ENCODE measurements at places on chromosomes 2 and 18.

DNA sequence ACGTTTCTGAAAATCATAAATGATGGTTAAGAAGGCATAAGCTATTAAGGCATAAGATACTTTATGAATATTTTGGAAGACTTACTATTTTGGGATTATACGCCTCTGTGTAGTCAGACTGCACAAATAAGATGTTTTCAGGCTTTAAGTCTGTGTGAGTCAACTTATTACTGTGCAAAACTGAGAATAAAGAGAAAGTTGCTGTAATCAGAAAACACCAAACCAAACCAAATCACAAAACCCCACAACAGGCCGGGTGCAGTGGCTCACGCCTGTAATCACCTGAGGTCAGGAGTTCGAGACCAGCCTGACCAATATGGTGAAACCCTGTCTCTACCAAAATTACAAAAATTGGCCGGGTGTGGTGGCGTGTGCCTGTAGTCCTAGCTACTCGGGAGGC lies 7.7 kb downstream of the CLK1 start:
- no peak for DNase-seq

- no peak for DNase-seq
These were observed 229.7 kb upstream of the SP5 start for GRCh38 chr2:170485254-170486026.

GRCh38 chr2:209525834-209526281 lies 102.0 kb downstream of the MAP2 start:
- peak; percentile 73 for DNase-seq

DNA sequence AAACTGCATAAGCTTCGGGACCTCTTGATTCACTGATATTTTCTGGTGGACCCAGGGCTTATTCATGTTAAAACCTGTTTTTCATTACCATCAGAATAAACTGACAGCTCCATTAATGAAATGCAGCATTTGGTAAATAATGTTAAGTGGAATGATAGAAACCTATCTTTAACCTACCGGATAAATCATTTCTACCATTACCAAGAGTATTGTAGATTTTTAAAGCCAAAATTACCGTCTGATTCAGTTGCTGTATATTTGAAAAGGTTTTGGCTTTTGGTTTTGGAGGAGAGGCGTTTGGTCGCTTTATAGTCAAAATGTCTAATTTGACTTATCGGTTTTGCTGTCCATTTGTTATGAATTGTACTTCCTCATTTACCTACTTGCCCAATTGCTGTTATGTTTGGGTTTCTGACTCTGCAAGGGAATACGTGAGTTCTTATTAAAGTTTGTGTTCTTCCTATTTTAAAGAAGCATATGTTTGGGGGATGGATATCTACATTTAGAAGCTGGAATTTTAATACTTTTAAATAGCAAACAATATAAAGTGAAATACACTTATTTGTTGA lies 1.0 kb upstream of the CUL3 start:
- DNase-seq, result no peak

GRCh38 chr18:23137097-23137635 lies 1.9 kb downstream of the CABLES1 start:
- DNase-seq, result no peak

DNA sequence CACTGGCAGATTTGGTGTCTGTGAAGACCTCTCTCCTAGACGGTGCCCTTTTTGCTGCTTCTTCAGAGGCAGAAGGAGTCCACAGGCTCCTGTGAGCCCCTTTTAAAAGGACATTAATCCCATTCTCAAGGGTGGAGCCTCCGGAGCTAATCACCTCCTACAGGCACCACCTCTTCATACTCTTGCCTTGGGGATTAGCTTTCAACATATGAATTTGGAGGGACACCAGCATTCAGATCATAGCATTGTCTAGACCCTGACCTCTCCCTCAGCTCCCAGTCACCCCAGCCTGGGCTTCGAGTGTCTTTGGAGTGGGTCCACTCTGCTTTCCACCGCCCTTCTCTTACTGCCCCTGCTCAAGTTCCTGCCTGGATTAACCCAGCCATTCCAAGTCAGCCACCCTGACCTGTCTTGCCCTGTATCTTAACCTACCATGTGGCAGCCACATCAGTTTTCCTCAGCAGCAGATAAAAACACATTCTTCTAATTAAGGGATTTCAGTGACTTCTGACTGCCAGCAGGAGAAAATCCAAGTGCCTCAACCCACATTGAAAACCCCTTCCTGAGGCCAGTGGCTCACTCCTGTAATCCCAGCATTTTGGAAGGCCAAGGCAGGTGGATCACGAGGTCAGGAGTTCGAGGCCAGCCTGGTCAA lies 6.1 kb upstream of the NCL start:
- DNase-seq, result no peak

DNA sequence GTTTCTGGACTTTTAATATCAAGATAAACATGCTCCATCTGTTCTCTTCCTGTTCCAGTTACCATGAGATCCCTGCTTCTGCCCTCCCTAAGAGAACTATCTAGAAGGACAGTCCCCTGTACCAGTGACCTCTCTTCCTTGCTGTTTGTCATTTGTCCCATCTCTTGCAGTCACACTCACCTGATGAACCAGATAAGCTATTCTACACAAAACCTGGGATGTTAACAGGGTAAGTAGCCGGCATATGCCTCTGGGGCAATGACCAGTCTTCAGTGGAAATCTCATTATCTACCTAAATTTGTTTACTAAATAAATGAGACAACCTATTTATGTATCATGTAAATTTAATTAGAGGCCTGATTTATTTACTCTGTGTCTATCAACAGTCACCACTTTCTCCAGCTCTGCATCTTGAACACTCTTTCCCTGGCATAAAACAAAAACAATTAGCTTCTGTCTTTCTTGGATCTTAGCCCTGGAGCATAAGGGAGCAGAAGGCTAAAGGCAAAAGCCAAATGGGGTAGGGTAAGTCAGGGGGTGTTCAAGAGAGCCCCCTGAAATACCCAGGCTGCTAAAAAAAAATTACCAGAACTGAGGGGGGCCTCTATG lies 337.7 kb downstream of the ALK start:
- no peak for DNase-seq

GRCh38 chr2:141015341-141016047 lies 1115.3 kb downstream of the LRP1B start:
- no peak for DNase-seq

GRCh38 chr18:22703883-22704585 lies 229.1 kb upstream of the RBBP8 start:
- peak; percentile 44 for DNase-seq

- no peak for DNase-seq
These were observed 8.4 kb upstream of the RNF125 start for GRCh38 chr18:32010124-32010721.

DNA sequence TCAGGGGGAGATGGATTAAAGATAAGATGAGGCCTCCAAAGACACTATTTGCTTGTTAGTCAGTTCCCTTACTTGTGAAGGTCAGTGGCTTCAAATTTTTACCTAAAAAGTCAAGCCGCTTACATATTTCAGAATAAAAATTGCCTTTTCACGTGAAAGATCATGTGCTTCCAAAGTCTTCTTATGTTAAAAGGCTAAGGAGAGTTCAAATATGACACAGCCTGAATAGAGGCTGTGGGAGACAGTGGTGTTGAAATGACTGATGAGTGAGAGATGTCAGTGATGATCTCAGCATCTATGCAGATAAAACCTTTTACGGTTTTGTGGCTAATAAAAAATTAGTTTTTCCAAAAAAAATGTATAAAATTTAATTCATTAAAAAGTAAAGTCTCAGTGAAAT lies 40.5 kb downstream of the UPP2 start:
- no peak for DNase-seq

DNA sequence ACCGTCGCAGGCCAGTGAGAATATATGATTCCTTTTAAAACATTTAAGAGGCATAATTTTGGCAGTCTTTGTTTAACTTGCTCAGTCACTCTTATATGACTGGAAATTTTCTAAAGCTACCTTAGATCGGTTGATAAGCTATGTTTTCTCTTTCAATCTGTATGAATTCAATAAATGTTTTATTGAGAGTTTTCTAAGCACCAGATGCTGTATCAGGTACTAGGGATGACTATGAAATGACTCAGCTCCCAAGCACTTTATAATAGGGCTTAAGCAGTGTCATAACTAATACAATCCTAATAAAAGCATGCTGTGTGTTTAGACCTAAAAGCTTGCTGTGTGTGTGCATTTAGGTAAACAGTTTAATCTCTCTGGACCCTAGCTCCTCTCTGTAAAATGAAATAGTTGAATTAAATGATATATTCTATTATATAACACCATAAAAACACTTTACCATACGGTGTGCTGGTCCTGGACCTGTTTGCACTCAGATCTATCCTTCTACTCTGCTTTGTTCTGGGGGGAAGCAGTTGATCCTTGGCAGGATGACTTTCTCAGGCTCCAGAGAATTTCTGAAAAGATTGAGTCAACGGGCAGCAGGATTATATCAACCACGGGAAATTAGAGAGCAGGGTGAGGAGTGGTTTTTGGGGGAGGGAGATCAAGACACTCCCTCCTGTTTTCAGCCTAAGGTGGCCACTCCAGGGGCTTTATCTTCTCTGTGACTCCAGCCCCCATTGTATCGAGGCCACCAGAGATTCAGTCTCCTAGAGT lies 26.1 kb upstream of the SLC38A11 start:
- peak; percentile 60 for DNase-seq

Measured in kidney capillary endothelial cell (primary cell).